ENCODE measurements at places on chromosomes 6 and 20.

DNA sequence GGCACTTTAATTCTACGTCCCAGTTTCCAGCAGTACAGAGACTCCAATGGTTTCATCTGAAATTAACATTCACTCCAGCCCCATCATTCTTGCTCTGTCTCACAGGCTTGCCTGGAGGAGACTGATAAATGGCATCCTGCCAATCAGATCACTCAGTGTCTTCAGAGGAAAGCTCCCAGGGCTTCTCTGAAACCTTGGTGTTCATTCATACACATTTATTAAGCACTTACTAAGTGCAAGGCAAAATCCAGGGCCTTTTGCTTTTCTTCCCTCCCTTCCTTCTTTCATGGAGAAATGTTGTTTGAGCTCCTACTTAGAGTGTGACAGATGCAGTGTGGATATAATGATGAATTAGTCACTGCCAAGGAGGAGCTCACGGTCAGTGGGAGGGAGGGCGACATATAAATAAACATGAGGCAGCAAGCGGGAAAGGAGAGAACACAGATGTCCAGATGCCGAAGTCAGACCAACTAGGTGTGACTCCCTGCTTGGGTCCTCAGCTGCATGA is 106.7 kb upstream of the DTNBP1 start:
- no peak for DNase-seq

DNA sequence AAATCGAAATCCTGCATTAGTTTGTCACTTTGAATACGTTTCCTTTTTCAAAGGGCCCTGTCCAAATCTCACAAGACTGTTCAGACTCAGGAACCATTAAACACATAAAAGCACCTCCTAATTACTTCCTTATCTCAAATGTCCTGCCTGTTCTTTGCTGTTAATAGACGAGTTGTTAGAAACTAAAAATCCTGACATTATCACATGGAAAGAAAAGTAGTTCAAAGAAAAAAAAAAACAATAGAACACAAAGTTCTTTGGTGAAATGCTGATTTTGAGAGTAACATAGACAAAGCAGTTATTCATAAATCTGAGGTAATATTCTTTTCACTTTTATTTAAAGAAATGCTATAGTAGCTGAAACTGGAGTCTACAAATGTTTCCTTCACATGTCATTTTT is 12.1 kb upstream of the TAB2 start:
- no peak for DNase-seq

- no peak for DNase-seq
Measured at GRCh38 chr6:170463101-170463721, 89.9 kb downstream of the PSMB1 start.

DNA sequence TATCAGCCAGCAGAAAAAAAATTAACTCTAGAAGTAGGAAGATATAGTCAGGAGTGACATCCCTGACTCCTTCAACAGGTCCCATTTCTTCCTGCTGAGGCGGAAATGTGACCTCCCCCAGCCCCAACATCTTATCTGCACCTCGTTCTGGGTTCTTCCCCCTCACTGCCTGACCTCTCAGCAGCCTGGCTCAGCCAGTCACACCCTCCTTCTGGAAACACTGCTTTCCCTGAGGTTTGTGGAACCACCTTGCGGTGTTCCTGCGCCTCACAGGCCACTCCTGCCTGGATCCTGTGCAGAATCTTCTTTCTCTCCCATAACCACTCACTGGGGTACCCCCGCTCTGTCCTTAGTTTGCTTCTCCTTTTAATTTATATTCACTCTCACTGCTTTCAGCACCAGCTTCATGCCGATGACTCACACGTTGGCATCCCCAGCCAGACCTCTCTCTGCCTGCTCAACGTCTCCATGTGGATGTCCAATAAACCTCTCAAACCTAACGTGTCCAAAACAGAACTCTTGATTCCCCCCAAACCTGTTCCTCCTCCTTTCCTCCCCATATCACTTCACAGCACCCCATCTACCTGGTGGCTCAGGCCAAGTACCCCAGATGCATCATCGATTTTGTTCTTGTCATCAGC is 222.8 kb upstream of the PLN start:
- DNase-seq = no peak

DNA sequence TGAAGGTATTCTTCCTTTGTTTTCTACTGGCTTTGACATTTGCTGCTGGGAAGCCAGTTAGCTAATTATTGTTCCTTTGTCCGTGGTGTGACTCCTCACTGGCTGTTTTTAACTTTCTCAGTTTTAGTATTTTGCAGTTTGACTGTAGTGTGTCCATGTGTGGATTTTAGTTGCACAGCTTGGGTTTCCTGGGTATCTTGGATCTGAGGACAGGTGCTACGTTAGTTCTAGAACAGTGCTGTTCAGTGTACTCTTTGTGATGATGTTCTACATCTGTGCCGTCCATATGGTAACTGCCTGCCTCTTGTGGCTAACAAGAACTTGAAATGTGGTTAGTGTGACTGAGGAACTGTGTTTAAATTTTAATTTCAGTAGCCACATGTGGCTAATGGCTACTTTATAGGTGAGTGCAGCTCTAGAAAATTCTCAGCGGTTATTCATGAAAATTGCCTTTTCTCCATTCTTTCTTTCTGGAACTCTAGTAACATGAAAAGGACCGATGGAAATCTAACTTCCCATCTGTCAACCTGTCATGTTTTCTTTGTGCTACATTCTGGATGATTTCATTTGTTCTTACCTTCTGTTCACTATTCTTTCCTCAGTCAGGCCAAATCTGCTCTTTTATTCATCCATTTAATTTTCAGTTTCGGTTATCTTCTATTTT is 7.4 kb downstream of the SNX9 start:
- peak; percentile 58 for DNase-seq

DNA sequence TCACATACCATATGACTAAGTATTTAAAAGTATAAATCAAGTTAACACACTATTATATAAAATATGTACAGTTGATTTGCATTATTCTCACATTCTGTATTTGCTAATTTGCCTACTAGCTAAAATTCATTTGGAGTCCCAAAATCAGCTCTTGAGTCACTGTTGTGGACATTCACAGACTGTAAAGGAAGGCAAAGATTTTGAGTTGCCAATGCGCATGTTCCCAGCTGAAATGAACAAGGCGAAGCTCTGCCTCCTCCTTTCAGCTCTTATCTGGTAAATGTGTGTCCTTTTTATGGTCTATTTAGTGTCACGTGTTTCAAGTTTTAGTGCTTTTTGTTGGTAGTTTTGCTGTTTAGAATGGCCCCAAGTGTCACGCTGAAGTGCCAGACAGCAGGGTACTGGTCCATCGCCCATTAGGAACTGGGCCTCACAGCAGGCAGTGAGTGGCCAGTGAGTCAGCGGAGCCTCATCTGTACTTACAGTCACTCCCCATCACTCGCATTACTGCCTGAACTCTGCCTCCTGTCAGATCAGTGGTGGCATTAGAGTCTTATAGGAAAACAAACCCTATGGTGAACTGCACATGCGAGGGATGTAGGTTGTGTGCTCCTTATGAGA is 87.2 kb upstream of the ADTRP start:
- no peak for DNase-seq

- no peak for DNase-seq
Measured at GRCh38 chr20:58133020-58133808, 95.2 kb downstream of the ANKRD60 start.

- no peak for DNase-seq
Measured at GRCh38 chr6:157625764-157626163, 197.3 kb upstream of the SNX9 start.

DNA sequence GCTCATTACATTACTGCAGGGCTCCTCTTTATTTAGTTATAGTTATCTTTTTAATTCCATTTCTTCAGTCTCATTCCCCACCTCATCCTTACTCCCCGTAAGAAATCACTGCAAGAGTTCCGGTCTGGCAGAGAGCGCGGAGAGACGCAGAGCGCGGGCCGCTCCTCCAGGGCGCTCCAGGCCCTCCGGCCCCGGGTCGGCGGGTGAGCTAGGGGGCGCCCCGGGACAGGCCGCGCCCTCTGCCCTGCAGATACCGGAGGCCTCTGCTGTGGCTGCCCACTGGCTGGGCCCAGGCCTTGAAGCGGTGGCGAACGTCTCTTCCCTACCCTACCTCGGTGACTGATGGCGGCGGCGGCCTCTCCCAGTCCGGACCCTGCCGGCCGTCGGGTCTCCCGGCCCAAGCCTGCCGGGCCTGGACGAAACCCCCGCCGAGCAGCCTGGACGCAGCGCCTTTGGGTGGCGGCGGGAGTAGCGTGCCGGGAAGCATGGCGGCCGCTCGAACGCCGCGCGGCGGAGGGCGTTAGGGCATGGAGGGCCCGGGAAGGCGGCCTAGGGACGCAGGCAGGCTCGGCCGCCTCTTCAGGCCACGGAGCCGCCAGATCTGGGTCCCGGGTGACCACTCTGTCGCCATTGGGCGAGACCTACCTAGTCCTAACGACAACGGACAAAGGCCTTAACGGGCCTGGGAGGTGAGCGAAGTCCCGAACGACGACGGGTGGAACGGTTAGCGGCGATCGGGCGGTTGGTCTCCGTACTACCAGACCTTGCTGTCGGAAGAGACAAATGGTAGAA is 16.4 kb upstream of the HMGN4 start:
- DNase-seq = peak; percentile 60

GRCh38 chr6:105212587-105212986 is 32.8 kb upstream of the POPDC3 start:
- DNase-seq = no peak

- DNase-seq = no peak
Measured at GRCh38 chr6:4319981-4320683, 184.8 kb upstream of the ECI2 start.

DNA sequence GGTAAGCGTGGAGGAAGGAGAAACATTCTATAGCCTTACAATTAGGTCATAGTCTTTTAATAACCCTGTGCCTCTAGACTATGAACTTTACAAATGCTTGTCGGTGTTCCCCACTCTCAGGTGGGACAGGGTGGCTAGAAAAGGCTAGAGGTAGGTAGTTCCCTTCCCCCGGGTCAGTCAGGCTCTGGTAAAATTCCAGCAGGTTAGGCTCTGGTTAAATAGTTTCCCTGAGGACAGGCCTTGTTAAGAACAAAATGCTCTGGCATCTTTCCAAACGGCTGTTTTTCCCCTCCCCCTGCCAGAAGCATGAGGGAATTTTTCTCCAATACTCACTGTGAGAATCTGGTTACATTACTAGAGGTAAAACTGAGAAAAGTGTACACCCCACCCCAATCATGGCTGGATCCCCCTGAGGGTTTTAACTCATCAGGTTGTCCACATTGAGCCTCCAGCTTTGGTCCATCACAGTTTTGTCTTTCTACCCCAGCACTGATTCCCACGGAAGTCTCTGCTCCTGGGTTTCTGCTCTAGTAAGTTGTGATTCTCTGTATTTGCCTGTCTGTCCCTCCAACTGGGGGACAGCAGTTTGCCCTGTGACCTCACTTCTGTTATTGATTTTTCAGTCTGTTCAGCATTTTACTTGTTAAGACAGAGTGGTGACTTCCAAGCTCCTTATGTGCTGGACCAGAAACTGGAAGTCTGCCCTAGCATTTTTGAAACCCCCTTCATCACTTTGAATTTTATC is 84.7 kb upstream of the ADGRF1 start:
- DNase-seq = no peak

DNA sequence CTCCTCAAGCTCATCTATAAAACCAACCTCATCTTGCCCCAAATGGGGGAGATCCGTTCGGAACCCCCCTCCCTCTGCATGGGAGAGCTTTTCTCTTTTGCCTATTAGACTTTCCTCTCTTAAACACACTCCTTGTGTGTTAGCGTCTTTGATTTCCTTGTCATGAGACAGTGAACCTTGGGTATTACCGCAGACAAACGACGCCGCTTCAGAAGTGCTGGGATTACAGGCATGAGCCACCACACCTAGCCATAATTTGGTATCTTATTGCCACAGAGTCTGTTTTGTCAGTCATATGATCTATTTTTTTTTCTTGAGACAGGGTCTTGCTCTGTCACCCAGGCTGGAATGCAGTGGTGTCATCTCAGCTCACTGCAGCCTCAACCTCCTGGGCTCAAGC is 3.6 kb downstream of the SHLD1 start:
- no peak for DNase-seq

DNA sequence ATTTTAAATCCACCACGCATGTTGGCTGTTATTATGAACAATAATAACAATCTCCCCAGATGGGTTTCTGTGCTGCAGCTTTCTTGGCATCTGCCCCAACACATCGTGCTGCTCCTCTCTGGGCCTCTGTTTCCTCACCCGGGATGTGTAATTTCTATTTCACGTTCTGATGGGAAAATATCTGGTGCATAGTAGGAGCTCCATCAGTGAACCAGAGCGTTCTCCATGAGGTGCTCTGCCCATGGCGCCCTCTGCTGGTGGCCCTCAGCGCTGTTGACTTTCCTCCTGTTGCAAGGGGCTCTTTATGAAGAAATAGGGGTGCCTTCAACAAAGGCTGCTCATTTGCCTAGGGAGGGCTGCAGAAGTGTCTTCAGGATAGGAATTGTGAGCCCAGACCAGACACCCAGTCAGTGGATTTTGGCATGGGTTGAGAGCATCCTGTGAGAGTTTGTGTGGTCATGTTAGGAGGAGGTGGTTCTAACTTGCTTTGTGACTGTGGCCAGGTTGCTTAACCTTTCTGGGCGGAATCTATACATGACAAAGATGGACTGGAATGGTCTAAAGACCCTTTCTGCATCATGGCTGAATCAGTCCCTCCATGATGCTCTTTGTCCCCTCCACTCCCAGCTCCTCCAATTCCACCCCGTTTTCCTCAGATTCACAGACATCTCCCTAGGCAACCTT is 8.1 kb downstream of the SCRT2 start:
- DNase-seq = no peak

DNA sequence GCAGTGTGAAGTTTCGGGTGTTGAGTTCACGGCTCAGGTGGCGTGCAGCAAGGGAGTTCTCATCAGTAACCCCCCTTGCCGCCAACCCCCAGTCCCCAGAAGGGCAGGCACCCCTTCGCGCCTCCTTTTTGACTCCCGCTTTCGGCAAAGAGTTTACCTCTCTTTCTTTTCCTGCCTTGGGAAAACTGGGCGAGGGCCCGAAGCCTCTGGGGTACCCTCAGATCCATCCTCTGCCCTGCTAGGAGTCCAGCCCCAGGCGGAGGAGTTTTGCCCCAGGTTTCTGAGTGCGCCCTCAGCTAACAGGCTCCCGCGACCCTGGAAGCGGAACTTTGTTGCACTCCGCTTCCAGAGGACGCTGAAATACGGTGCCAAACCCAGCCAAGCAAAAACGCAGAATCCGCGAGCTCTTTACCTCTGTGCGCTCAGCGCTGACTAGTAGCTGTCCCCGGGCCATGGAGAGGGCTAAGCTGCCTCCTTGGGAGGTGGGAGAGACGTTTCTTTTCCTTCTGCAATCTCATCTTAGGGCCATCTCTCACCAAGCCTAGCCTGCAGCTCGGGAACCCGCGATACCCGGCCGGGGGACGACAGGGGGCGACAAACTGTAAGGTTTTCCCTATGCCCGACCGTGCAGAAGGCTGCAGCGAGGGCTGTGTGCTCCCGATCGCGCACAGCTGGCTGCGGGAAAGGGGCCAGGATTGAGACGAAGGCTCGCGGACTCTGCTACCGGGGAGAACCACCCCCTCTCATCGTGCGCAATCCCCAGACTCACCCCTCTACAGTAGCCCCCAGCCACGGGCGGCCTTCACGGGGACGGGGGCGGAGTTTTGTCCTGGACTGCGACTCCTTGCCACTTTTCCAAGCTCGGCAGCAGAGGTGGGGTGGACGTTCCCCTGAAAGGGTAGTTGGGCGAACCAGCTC is 2.7 kb upstream of the PAX1 start:
- DNase-seq = peak; percentile 50
